ENCODE measurements at places on chromosomes 7 and 10. TPM values are rescaled to one million over a fixed set of nuclear protein-coding genes. Genes with fewer than 3 reads are reported as not detected.
A peak's percentile ranks its signal among the peaks of the same experiment; 100 is the strongest.

Gene PRSS1
- total RNA-seq = 29,602 TPM

DNA sequence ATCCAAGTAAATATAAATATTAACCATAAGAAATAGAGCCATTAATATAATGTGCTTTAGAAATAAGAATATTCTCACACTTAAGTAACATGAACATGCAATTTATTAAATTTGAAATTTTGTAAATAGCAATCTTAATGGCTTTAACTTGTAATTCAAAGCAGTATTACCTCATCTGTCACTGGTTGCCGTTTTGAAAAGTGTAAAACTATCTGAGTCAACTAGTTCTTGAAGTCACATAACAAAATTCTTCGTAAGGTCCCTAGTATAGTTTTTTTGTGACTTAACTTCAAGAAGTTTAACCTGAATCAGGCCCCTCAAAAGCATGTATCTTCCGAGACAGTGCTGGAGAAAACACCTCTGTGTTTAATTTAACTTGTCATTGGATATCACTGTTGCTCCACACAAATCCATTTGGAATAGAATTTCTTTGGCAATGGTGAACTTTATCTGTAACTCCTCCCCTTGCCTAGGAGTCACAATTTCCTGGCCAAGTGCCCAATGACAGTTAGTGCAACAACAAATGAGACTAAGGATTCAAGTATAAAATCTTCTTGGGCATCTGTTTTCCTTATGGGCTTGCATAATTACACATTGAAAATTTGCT is 47.1 kb downstream of the NT5C2 start:
- no peaks in the 10 kb centered on the region for H3K36me3 ChIP-seq
- H3K4me1 ChIP-seq = peaks cover 23% of the 10 kb centered on the region
- peak; percentile 70 for DNase-seq
- no peak overlapping the region for H3K4me3 ChIP-seq

- H3K4me3 ChIP-seq = no peak overlapping the region
- H3K27me3 ChIP-seq = no peaks in the 10 kb centered on the region
- no peaks in the 10 kb centered on the region for H3K36me3 ChIP-seq
Observed at GRCh38 chr10:77118603-77119282, 518.9 kb downstream of the KCNMA1 start.

DNA sequence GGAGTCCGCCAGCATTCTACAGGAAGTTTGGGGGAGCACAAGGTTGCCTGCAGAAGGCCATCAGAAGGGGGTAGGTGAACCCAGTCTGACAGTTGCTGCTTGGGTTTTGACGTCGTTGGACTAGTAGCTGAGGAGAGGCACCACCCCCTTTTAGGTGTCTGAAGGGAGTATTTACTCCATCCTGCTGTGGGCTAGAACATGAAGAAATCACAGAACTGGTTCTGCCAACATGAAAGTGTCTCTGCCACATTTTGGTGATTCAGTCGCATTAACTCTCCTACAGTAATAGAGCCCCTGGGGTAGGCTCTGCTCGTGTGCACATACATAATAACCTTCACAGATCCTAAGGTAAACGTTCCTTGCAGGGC is 834 bp upstream of the TRIL start:
- DNase-seq = no peak
- no peaks in the 10 kb centered on the region for H3K27me3 ChIP-seq
- no peak overlapping the region for H3K4me3 ChIP-seq

DNA sequence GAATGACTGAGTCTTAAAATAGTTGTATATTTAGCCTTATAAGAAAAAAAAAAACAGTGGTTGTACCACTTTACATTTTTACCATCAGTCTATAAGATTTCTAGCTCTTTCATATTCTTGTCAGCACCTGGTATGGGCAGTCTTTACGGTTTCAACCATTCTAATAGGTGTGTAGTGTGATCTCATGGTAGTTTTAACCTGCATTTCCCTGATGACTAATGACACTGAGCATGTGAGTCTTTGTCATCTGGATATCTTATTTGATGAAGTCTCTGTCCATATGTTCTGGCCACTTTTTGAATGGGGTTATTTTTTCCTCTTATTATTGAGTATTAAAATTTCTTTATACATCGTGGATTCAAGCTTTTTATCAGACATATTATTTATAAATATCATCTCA is 365.3 kb upstream of the IGFBP3 start:
- no peaks in the 10 kb centered on the region for H3K36me3 ChIP-seq
- H3K27me3 ChIP-seq = no peaks in the 10 kb centered on the region
- peaks cover 6% of the 10 kb centered on the region for H3K4me1 ChIP-seq
- no peak for DNase-seq
- no peak overlapping the region for H3K4me3 ChIP-seq

- H3K4me1 ChIP-seq = no peaks in the 10 kb centered on the region
- H3K27me3 ChIP-seq = no peaks in the 10 kb centered on the region
- no peak for DNase-seq
- H3K4me3 ChIP-seq = no peak overlapping the region
Observed at GRCh38 chr7:15620491-15621185, 58.8 kb upstream of the AGMO start.

Gene GPR141
- total RNA-seq = not detected

Gene IFIT1B
- total RNA-seq = not detected

DNA sequence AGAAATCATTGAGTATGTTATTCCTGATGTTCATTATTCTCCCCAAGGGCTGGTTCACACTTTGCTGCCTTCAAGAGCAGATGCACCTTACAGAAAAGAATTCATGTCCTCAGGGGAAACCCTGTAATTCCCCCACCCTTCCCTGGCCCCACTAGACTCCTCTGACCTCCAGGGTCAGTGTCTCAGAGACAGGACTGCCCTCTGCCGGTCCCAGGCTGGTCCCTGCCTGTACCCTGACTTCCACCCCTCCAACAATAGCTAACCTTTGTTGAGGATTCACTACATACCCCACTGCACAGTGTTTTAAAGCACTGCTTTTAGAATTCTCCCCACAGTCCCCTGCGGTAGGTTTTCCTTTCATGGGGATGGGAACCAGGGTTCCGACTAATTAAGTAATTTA is 4.4 kb upstream of the SEPHS1 start:
- H3K4me3 ChIP-seq = no peak overlapping the region
- DNase-seq = no peak
- no peaks in the 10 kb centered on the region for H3K27me3 ChIP-seq
- H3K36me3 ChIP-seq = no peaks in the 10 kb centered on the region

DNA sequence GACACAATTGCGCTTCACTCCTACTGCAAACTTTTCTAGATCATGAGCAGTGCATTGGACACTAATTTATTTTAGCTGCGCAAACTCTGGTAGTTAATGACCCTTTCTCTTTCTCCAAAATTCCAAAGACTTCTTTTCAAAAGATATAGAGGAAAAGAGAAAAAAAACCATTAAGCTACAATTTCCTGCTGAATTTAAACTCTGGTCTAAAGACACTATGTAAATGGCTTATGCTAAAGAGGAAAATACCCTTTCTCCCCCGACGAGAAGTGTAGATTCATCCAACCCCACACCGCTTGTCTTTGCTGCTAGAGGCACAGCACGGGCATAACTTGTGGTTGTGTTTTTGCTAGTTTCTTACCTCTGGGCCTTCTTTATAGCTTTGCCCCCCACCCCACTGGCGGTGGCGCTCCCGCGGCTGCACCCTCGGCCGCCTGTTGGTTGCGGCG is 84.1 kb downstream of the SNX10 start:
- peaks cover 5% of the 10 kb centered on the region for H3K4me1 ChIP-seq
- H3K4me3 ChIP-seq = peak overlapping the region; percentile 4
- DNase-seq = no peak
- H3K27me3 ChIP-seq = no peaks in the 10 kb centered on the region
- peak overlapping the region; percentile 89 for H3K27ac ChIP-seq

DNA sequence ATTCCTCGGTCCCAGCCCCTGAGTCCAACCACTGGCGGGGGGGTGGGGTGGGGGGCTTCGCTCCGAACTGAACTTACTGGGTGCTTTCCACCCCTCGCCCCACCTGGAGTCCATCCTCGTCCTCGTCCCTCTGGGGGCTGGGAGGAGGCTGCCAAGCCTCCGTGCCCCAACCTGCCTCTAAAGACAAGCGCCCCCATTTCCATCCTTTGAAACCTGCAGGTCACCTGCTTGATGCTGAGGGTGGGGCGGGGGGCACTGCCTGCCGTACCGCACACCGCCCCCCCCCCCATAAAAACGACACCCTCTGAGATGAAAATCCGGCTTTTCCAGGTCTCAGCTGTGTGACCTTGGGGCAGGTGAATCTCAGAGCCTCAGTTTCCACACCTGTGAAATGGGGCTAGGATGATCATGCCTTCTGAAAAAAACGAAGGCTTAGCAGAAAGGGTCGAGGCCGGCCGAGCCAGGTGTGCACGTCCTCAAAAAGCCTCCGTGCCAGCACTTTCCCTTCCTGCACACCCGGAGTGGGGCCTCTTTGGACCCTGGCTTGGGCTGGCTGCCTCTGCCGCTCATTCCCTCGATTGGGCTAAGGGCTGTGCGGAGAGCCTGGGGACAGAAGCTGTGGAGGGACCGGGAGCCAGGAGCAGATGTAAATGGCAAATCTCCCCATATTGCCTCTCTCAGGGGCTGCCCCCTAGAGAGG is 967 bp downstream of the ELFN1 start:
- no peak for DNase-seq
- no peak overlapping the region for H3K27ac ChIP-seq
- H3K27me3 ChIP-seq = peaks cover 9% of the 10 kb centered on the region
- H3K4me1 ChIP-seq = peaks cover 39% of the 10 kb centered on the region
- no peaks in the 10 kb centered on the region for H3K36me3 ChIP-seq
- H3K4me3 ChIP-seq = no peak overlapping the region

- no peak overlapping the region for H3K27ac ChIP-seq
- H3K4me1 ChIP-seq = no peaks in the 10 kb centered on the region
- H3K27me3 ChIP-seq = no peaks in the 10 kb centered on the region
- H3K36me3 ChIP-seq = no peaks in the 10 kb centered on the region
Observed at GRCh38 chr7:154451480-154452457, 399.6 kb downstream of the DPP6 start.

Measured in body of pancreas (tissue), 4 donors.